Effector memory CD8-positive, alpha-beta T cell (primary cell): ENCODE measurements at places on chromosomes 3 and 15.

- DNase-seq, result no peak
These were observed 40.5 kb upstream of the GYG1 start for GRCh38 chr3:148950806-148951205.

- peak; percentile 21 for DNase-seq
These were observed 1.8 kb downstream of the RCCD1 start for GRCh38 chr15:90956274-90957030.

GRCh38 chr15:81645470-81645869 lies 271.5 kb upstream of the TMC3 start:
- DNase-seq, result no peak

DNA sequence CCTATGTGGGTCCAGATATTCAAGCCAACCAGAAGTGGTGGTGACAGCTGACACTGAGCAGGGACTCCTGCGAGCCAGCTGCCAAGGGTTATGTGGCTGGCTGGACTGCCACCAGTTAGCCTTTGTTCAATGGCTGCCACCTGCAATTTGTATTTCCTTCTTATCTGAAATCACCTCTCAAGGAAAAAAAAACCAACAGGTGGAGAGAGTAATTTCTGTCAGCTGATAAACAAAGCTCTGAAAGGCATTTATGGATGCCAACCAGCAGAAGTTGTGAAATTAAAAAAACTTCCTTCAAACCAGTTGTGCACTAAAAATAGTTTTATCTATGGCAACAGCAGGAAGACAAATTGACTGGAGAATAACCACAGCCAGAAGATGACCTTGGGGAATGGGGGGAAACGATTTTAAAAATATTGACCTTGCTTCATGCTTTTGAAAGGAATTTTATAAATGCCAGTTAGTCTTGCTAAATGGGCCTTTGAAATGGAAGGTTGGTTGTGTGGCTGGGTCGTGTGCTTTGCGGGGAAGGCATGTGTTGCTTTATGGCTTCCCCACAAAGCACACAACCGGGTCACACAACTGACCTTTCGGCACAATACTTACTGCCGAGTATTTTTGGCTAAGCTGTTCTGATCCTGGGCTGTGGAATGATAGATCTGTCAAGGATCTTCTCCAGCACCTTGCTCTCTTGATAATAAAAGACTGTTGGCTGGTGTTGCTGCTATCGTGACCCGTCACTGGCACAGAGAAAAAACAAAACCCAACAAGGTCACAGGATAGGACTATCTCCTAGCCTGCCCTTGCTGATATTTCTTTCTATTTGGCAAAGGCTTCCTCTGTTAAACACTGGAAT lies 3.5 kb downstream of the MYZAP start:
- no peak for DNase-seq

GRCh38 chr15:41979493-41980266 lies 7.3 kb upstream of the EHD4 start:
- DNase-seq, result no peak

GRCh38 chr3:82001276-82001923 lies 240.0 kb upstream of the GBE1 start:
- no peak for DNase-seq

DNA sequence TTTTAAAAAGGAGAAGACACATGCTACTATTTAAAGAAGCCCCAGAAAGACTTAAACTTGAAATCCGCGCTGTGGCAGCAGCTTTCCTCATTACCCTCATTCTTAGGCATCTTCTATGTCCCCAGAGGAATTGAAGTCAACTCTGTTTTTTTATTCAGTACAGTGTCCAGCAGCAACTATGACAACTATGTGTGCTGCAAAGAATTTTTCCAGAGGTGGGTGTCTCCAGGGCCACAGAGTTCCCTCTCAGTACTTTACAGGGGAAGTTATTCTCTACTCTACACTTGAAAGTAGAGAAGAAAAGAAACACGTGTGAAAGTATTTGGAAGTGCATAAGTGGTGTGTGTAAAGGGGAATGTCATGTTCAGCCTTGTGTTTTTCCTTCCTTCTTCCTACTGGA lies 32.0 kb downstream of the GATM start:
- DNase-seq, result no peak

DNA sequence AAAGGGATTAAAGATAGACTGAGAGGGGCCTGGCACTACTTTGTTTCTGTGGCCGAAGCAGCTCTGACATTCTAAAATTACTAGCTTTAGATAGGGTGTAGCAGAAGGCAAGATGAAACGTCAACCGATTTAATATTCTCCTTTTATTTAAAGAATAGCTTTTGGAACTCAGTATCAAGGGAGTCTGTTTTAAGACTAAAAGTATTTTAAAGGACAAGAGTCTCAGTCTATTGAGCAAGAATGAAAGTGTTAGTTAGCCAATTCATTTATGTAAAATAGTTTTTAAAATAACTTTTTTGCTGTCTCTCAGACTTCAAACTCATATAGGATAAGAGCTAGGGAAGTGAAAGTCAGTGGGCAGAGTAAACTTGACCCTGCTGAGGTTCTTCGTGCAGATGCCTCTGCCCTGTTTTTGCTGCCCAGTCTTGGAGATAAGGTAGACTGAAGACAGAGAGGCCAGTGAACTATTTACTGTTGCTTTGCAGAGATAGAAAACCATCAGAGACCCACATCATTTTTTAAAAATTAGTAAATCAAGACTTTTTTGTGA lies 1090.9 kb downstream of the ROBO2 start:
- no peak for DNase-seq

- DNase-seq, result no peak
These were observed 148.5 kb upstream of the ICE2 start for GRCh38 chr15:60627298-60627943.

DNA sequence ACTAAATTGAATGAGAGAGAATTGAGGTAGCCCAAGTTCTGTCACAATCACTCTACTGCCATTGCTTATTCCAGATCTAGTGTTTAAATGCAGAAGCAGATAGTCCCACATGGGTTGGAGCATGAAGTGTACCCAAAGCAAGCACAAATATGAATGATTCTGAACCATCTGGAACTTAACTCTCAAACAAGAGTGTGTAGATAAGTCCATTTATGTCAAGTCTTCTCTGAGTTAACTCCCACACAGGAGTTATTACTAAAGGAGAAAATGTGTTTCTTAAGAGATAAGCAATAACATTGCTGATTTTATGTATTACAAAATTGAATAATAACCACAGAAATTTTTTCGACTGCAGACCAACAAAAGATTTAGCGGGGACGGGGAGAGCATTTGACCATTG lies 33.6 kb downstream of the PAQR9 start:
- no peak for DNase-seq

DNA sequence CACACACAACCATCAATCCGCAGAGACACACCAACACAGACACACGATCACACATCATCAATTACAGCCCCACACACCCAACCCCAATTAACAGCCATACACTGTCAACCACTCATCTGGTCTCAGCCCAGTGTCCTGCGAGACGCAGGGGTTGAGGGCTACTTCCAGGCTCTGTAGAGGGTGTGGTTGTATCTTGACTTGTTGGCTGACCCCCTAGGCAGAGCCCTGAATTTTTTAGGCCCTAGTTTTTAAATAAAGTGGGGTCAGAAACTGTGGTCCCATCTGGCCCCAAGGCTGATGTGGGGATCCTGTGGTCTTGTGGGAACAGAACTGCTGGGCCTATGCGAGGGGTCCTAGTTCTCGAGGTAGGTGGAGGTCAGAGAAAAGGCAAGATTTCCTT lies 9.2 kb downstream of the VILL start:
- no peak for DNase-seq

DNA sequence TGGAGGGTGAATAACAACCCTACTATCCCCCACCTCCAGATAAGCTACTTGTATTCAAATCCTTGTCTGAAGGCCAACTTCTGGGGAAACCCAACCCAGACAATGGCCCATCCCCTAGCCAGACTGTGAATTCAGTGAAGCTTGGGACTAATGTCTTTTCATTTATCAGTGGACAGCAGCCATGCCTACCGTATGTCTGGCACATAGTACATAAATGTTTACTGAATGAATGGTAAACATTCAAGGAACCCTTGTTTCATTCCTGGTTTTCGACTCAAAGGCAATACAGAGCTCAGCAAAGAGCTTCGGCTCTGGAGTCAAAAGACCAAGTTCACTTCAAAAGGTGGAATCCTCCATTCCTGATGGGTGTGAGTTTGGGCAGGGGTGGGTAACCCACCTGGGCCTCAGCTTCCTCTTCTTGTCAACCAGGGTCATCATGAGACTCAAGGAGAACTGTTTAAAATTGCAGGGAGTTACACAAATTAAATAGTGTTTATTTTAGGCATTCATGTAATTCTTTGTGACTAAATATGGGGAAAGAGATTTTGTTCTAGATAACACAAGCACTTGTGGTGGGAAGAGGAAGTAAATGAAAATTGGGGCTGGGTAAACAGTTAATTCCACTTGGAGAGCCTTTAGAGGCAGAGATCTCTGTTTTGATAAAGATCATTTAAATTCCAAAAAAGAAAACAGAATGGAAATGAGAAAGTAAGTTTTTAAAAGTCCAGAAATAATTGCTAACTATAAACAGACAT lies 303.7 kb upstream of the WNT5A start:
- DNase-seq, result no peak

DNA sequence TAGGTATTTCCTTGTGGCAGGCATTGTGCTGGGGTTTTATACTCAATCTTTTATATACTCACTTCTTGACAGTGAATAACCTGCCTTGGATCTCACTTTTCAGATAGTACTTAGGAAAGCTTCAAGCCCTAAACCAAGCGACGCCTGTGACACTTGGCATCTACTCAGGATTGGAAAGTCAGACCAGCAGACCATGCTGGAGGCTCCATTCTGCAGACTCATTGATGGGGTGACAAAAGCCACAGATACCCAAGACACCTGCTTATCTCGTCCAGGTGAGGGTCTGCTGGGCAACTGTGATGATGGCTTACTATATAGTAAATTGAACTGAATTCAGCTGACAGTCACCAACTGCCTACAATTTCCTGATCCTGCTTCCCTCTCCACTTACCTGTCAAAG lies 79.4 kb upstream of the MRPS22 start:
- DNase-seq, result no peak

DNA sequence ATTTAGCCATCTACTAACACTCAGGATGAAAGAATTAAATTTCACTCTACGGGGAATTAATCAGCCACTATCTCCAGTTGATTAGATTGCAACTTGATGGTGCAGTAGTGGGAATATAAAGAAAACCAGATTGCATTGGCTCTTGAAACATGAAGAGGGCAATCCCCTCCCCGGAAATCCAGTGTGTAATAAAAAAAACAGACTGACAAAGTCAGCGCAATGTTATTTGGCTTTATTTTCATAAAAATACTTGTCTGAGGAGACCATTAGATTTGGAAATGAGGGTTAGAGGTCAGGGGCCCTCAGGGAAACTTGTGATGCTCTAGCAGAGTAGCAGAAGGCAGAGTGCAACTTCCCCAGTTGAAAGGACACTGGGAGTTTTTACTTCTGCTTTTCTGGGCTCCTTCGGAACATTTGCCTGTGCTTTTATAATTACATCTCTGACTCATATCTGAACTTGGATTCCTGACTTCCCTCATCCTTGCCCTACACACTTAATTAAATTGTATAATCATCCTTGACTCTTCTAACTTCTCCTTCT lies 326.8 kb downstream of the TUSC7 start:
- DNase-seq, result no peak

DNA sequence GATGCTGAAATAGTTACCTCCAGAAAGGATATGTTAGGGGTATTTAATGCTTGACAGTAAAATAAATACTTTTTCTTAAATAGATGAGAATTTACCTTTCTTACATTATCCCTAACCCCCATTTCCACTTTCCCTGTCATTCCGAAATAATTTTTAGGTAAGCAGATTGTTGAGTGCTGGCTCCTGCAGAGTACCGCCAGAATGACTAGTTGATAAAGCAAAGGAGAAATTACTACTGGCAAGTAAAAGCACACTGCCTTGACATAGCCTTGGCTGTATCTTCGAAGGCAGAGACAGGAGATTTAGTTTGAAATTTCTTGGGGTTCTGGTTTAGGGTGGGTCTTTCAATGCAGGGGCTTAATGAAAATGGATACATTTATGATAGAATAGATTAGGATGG lies 40.8 kb downstream of the LRRC49 start:
- DNase-seq, result no peak

DNA sequence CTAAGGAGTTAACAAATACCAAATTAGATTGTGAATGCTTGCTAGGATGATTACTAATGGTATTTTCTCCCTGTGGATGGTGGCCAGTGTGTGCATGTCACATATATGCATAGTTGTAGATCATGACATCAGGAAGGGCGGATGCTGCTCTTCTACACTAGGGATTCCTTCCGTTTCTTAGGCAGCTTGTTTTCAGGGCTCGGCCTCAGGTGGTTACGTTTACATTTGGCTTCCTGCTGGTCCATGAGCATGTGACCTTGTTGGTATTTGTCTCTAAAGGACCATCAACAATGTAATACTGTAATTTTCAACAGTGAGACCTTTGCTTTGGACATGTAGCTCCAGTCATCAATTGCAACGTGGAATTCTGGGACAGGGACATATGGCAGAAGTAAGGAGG lies 221.4 kb downstream of the NR1D2 start:
- DNase-seq, result no peak

DNA sequence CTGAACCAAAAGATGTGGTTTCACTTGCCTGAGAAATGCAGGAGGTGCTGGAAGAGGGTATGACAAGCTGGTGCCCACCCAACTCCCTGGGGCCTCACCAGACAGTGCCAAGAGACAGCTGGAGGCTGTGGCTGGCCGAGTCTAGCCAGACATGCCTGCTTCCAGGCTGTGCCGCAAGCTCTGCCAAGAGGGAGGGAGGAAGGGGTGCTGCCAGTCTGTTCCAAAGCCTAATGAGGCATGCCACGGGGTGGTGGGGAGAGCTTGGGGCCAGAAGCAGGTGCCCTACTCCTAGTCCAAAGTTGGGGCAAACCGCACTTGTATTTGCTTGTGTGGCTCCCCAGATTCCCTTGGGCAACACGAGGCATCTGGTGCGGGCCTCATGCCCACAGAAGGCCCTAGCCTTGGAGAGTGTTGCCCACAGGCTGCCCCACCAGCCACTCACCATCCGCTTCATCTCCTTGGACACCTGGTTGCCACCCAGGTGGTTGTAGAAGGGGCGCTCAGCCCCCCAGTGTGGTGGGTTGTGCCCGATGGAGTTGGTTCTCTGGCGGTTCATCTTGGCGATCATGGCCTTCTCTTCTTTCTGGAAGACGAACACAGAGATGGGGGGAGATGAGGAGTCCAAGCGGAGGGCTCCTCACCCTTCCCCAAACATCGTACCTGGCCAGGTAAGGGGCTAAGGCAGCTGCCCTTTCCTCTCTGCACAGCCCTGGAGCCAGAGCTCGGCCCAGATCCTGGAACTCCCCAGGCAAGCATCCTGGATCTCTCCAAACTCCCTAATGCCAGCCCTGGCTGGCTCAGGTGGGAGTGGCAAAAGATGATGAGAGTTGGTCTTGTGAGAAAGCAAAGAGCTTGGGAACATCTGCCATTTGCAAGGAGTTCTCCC lies 123.4 kb downstream of the SEC22A start:
- DNase-seq, result no peak

DNA sequence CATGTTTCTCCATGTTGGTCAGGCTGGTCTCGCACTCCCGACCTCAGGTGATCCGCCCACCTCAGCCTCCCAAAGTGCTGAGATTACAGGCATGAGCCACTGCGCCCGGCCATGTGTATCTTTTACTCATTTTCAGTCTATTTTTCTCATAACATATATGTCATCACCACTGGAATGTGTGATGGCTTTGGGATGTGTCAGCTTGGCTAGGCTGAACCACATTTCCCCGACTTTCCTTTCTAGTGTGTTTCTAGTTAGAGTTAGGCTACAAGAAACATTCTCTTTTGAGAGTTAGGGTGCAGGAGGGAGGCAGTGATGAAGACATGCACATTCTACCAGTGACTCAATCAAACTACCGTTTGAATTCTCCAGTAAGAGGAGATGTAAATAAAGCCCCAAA lies 444.9 kb upstream of the THBS1 start:
- no peak for DNase-seq

- no peak for DNase-seq
These were observed 139.7 kb downstream of the RTP4 start for GRCh38 chr3:187507905-187508304.
